H1 (cell line): ENCODE measurements at places on chromosomes 5 and 9.

- DNase-seq, result no peak
These were observed 379.2 kb downstream of the ACTL7B start for GRCh38 chr9:108476574-108476973.

- DNase-seq, result no peak
These were observed 112.5 kb upstream of the SLCO6A1 start for GRCh38 chr5:102611312-102611711.

DNA sequence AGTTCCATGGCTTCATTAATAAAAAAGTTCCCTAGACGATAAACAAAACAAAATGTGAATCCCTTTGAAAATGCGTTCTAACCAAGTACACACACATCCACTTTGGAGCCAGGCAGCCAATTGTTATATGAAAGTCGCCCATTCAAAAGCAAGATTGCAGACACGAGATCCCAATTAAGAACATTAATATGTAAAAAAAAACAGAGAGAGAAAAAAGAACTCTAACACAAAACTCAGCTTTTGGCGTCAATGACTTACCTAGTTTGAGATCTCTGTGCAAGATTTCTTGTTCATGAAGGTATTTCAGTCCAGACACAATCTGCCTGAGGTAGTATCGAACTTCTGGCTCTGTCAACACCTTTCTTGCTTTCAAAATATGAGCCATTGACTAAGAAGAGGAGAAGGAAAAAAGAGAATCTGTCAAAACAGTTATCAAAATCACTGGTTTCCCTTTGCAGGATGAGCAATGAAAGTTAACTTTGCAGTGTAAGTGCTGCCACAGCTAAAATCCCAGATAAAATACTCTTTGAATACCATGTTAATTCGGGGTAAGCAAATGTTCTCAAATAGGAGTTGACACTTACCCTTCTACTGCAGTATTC, 1.6 kb downstream of the PLK2 start:
- no peak for DNase-seq

DNA sequence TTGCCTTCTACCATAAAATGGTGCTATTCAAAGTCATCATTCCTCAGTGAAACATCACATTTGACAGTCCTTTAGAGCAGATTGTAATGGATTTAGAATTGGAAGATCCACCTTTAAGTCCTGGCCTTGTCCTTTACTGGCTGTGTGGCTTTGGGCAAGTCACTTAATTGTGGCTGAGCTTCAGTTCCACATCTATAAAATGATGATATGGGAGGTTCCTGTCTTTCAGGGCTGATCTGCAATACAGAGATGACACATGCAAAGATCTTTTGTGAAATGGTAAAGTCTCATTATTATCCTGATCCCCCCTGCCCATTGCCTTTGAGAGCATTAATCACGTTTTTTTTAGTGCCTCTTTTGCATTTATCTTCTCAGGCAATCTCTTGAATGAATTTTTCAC, 58.2 kb downstream of the ZFAND5 start:
- no peak for DNase-seq

GRCh38 chr9:8693464-8693863, 893.9 kb upstream of the DMAC1 start:
- no peak for DNase-seq

DNA sequence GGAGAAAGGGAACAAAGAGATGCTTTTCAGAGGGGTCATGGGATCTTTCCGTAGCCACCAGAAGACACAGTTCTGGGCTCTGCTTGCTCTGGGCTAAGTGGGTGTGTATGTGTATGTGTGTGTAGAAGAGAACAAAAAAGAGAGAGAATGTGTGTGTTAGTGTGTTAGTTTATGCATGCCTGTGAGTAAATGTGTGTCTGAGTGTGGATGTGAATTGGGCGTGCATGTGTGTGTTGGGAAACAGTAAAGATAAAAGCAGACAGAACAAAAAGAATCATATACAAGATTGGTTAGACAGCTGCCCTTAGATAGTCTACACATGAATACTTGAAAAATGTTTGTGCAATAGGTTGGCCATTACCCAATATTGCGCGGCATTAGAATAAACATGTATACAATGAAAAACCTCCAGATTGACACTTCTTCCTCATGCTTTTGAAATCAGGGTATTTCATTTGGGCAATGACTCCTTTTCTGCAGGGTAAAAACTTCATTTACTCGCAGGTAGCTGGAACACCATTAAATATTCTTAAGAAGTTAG, 36.5 kb upstream of the HSPA9 start:
- no peak for DNase-seq

DNA sequence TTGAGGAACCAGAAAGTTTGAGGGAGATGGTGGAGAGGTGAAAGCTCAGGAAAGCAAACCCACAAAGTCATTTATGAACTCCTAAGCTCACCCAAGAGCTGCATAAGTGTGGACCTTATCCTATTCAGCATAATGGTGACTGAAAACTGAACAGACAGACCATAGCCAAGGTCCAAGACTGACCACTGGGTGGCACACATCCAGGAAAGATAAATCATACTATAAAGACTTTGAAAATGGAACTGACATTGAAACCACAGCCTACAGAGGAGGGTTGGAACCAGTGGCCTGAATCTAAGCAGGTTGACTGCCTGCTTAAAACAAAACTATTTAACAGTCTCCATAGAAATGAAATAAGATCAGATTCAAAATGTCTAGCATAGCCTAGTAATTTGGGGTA, 121.0 kb upstream of the RGS7BP start:
- peak; percentile 47 for DNase-seq

DNA sequence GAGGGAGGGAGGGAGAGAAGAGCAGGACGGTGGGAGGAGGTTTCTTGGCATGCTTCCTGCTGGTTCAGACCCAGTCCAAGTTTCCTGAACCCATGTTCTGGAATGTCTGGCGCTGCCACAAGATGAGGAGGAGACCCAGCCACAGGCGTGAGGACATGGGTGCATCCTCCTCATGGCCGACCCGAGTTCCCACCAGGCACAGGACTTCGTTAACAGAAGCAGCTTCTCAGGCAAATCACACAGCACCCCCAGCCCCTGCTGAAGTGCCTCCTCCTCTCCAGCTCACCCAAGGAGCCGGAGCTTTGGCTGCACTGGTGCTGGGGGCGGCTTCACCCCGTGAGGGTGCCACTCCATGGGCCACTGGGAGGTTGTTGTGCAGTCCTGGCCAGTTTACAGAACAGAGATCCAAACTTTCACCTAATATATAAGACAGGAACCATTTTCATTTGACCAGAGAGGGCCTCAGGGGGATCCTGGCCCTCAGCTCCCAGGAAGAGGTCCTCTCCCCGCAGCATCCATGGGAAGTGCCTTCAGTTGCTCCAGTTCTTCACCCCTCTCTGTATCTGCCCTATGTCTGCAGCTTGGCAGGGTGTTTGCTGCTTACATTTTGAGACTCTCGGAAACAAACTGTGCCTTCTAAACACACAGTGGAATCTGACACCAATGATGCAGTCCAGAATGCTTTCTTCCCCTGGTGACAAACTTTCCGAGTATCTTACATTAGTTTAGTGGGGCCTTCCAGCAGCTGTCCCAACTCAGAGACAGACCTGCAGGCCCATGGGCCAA, 10.2 kb upstream of the NKD2 start:
- DNase-seq, result no peak

DNA sequence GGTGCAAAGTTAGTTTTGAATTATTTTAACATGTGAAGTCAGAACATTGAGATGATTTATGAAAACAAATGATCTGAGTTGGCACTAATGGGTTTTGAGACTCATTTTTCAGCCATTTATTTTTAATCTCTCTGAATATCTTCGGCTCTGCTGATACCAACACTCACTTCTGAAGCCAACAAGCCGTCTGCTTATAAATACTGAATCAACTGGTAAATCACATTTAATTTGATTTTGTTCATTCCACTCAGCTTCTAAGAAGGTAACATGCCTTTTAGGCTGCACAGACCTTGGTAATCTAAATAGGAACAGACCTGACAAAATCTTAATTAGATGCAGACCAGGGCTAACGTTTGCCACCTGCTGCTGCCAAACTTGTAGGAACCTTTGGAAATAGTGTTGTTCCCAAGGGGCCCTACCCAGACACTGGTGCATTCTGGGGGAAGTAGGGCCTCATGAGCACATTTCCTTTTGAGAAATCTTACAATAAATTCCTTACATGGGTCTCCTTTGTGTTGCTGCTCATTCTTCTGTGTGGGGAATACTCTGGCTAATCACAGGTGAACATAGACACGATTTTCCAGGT, 182.2 kb downstream of the KCTD16 start:
- no peak for DNase-seq

- no peak for DNase-seq
These were observed 3.8 kb downstream of the TMEM8B start for GRCh38 chr9:35832814-35833213.

- DNase-seq, result no peak
These were observed 1.9 kb downstream of the GAPT start for GRCh38 chr5:58493141-58493540.

GRCh38 chr9:15824310-15824709, 271.5 kb downstream of the CCDC171 start:
- DNase-seq, result no peak

GRCh38 chr5:116504593-116505166, 69.9 kb downstream of the SEMA6A start:
- DNase-seq, result no peak

GRCh38 chr5:40356248-40356647, 323.5 kb upstream of the PTGER4 start:
- no peak for DNase-seq

- DNase-seq, result no peak
These were observed 27.3 kb downstream of the FOXE1 start for GRCh38 chr9:97880336-97880735.

DNA sequence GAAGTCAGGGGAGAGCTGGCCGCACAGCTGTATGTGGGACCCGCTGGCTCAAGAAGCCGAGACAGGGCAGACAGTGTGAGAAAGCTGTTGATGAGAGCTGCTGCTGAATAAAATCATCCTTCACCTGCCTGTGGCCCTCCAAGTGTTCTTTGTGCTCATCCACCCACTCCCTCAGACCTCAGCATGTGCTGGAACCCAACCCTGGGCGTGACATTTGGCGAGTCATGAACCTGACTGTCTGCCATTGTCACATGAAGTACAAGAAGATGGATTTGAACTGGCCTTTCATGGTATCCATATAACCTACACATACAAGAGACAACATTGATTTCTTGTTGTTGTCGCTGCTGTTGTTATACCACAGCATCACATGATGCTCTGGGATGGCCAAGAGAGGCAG, 139.7 kb upstream of the PLCXD3 start:
- no peak for DNase-seq

DNA sequence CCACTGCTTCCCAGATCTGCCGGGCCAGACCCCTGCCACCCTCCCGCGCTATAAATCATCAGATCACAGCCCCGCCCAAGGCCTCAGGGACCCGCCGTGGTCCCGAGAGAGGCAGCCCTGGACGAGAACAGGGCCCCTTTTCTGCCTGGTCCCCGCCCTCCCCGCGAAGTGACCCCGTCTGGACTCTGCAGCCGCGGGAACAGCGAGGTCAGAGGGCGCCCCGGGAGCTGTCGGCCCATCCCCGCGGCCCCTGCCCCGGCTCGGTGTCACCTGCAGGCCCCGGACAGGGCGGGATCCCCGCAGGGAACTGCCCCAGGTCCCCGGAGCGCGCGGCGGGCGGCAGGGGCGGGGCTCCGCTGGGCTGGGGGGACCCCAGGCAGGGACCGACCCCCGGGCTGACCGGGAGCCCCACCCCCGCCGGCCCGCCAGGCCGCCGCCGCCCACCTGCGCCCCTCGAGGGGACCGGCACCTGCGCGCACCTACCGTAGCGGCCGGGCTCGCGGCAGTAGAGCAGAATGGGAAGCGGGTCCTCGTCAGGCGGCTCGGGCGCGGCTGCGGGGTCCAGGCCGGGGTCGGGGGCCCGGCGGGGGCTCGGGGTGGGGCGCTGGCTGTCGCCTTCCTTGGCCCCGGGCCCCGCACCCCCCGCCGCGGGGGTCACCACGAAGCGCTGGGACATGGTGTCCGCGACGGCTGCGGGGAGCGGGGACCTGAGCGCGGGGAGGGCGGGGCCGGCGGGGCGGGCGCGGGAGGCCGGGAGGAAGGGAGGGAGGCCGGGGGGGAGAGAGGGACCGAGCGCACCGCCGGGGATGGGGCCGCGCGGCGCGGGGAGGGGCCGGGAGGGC, 43.5 kb upstream of the SLC12A7 start:
- no peak for DNase-seq

- no peak for DNase-seq
These were observed 321.7 kb downstream of the SH3GL2 start for GRCh38 chr9:17900606-17901005.

DNA sequence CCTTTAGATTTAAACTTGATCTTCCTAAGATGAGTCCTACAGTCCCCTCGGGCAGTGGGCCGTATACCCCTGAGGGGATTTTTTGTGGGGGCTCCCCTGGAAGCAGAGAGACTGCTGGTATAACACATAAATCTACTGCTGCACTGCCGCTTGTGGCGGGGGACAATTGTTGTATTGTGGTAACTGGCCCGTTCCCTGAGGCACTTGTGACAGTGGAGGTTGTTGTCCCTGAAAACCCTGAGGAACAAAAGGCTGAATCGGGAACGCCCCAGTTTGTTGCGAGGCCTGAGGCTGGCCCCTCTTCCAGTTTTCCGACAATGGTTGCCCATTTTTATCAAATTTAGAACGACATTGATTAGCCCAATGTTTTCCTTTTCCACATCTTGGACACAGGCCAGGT, 4.7 kb upstream of the TMEM141 start:
- DNase-seq, result no peak

DNA sequence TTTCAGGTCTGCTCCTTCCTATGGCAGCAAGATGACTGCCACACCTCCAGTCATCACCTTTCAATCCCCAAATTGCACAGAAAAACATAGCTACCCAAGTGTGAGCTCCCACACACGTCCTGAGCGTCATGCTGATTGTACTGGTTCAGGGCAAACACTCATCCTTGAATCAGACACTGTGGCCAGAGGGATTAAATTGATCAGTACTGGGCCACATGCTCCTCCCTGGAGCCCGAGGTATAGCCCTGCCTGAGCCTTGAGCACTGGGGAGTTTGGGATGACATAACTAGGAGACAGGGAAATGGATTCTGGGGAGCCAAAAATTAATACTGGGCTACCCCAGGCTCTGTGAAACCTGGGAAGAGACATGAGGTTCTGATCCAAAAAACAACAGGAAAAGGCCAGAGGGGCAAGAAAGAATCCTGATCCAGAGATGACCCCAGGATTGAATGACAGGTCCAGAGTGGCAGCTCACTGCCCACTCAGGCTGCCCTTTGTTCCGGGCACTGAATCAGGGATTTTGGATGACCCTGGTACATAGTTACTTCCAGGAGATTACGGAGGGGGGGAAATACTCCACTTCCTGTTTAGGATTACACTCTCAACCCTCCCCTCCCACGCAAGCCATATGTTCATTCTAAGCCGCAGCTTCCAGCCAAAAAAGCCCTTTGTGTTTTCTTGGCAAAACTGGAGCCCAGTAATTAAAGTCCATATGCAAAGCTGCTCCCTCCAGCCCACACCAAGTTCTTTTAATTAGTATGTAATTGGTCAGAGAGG, 141.6 kb upstream of the SPRY4 start:
- DNase-seq, result no peak

- no peak for DNase-seq
These were observed 60.3 kb upstream of the PARP8 start for GRCh38 chr5:50606179-50606578.
